ENCODE measurements at places on chromosomes 5 and 9. TPM values are rescaled to one million over a fixed set of nuclear protein-coding genes. Genes with fewer than 3 reads are reported as not detected.

Gene MBLAC2
- polyA plus RNA-seq = 1.5 TPM

Gene PCDHGA1
- 0.13 TPM for polyA plus RNA-seq

Gene SHLD3
- polyA plus RNA-seq = 1.9 TPM

Gene FOXD4L3
- 0.10 TPM for polyA plus RNA-seq

Gene RIC1
- 4.3 TPM for polyA plus RNA-seq

Gene TLX3
- not detected for polyA plus RNA-seq

Gene LRRC26
- 0.81 TPM for polyA plus RNA-seq

Gene SLC44A1
- 9.6 TPM for polyA plus RNA-seq

Gene LRRC70
- polyA plus RNA-seq = 2.3 TPM

Gene MYOZ3
- 0.05 TPM for polyA plus RNA-seq

Gene ZNF608
- 4.1 TPM for polyA plus RNA-seq

Gene QRFP
- 0.16 TPM for polyA plus RNA-seq

Gene CDHR2
- 0.01 TPM for polyA plus RNA-seq

Gene CDKN2B
- polyA plus RNA-seq = 40.3 TPM

Gene PTGES
- polyA plus RNA-seq = 6.4 TPM

Gene RUSC2
- polyA plus RNA-seq = 27.2 TPM

Gene PRR16
- polyA plus RNA-seq = 0.38 TPM

Gene RNF183
- polyA plus RNA-seq = 3.6 TPM

Gene PCDHGB4
- polyA plus RNA-seq = 0.36 TPM

Gene TCERG1
- 24.8 TPM for polyA plus RNA-seq

Gene GLE1
- 9.5 TPM for polyA plus RNA-seq

Gene CYLC2
- polyA plus RNA-seq = not detected

Gene KIAA0825
- 0.29 TPM for polyA plus RNA-seq

Gene CRHBP
- 0.19 TPM for polyA plus RNA-seq

Gene ADAMTS16
- not detected for polyA plus RNA-seq

Gene PCDHB15
- 0.37 TPM for polyA plus RNA-seq

Gene SPATA31D4
- polyA plus RNA-seq = not detected

Gene CDC25C
- 1.6 TPM for polyA plus RNA-seq

Gene BARHL1
- not detected for polyA plus RNA-seq

Gene AQP7
- polyA plus RNA-seq = 2.6 TPM

Gene RASEF
- polyA plus RNA-seq = 3.8 TPM

Gene CDH10
- not detected for polyA plus RNA-seq

Gene OLFM1
- 2.3 TPM for polyA plus RNA-seq

Gene PROB1
- 0.48 TPM for polyA plus RNA-seq

Gene UCK1
- polyA plus RNA-seq = 17.3 TPM

Gene AGXT2
- not detected for polyA plus RNA-seq

Gene CMBL
- polyA plus RNA-seq = 1.9 TPM

Gene NUP214
- polyA plus RNA-seq = 31.3 TPM

Gene SOX30
- 0.04 TPM for polyA plus RNA-seq

Gene PCDHA9
- polyA plus RNA-seq = not detected

Gene SLC25A2
- 0.29 TPM for polyA plus RNA-seq

Gene SLCO4C1
- 0.04 TPM for polyA plus RNA-seq

Gene LCN10
- 14.9 TPM for polyA plus RNA-seq

All from esophagus (tissue), 2 donors.